ENCODE measurements at places on chromosomes 7 and 10.

DNA sequence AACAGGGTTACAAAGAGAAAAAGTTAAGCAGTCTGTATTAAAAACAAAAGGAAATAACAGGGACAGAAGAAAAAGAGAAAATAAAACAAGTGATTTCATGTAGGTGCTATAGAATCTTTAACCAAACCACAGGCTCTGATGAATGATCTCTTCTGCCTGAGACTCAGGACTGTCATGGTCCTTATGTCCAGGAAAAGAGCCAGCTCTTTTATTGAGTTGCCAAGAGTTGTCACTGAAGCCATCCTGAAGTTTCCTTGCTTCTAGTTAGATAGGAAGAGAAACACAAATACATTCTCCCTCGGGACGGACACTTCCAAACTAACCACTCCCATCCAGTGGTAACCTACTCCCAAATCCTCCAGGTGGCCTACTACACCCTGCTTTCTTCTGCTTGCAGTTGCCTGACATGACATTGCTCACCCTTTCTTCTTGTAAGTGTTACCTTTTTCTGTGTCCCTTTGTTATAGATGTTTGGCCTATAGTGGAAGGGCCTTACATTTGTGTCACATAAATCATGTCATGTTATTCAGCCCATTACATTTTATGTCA, 346.7 kb downstream of the NRG3 start:
- DNase-seq = no peak

DNA sequence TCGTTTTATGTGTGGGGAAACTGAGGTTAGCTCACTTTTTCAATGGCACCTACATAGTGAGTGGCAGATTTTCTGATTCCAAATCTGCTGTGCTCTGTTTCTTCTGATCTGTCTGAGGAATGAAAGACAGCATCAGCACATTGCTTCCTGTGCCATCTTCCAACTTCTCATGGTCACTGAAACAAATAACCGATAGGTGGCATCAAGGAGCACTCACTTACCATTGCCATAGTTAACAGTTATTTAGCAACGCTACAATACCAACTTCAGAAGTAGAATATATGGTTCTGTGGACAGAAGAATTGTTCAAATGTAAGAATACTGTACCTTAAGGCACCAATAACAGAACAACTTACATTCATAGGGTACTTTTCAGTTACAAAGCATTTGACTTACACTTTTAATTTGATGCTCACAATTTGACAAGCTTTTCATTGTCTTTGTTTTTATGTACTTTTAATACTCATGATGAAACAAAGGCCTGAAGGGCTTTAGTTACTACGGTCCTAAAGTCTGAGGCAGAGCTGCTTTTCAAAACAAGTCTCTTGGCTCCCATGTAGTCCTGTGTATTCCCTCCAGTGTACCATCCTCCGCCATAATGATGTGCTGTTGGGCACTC, 228.9 kb upstream of the TCF7L2 start:
- DNase-seq = peak; percentile 68

- no peak for DNase-seq
These were observed 792.1 kb downstream of the GRM8 start for GRCh38 chr7:126460664-126461063.

DNA sequence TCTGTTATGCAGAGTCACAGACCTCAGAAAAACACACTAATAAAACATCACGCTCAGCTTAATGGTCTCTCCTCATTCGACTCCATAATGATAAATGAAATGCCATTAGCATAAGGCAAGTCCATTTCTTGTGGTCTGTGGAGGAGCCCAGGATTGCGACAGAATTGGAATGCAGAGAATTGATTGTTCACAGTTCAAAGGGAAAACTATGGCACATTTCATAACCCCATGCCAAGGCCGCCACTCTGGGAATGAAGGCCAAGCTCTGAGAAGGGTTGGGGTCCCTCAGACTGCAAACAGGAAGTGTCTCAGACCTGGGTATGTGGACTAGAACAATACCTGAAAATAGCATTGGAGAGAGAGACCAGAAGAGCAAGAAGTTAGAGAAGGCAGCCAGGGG, 398.9 kb downstream of the ADRA2A start:
- no peak for DNase-seq

- DNase-seq = peak; percentile 72
These were observed 1.4 kb upstream of the DOCK1 start for GRCh38 chr10:126903656-126904360.

- peak; percentile 35 for DNase-seq
These were observed 51.4 kb downstream of the SH3PXD2A start for GRCh38 chr10:103803941-103804340.

GRCh38 chr10:26725837-26726727, 28.6 kb downstream of the PDSS1 start:
- DNase-seq = peak; percentile 82

DNA sequence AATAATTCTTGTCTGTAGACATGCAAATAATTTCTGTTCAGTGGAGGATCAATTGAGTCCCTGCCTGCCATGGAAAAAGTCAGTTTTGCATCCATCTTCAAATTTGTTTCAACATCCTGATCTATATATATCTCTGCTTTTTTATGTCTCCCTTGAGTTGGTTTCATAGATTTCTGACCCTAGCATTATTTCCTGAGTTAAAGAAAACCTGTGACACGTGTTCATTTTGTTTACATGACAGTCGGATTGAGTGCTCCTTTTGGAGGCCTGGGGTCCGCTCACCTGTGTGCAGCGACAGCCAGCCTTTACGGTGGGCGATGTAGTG, 674 bp downstream of the MRPS24 start:
- no peak for DNase-seq

DNA sequence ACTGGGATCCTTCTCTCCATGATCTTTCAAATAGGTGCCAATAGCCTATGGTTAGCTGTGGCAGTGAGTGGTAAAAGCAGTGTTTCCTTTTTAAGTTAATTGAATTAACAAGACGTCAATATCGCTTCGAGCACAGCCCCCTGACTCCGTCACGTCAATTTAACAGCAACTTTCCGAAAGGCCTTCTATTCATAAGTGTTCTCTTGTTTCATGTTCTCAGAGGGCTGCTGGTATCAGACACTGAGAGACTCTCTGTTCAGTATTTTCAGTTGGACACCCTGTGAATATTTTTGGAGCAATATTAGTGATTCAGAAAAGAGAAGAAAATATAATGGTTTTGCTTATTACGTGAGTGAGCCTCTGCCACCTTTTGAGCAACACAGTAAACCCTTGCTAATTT, 174.2 kb upstream of the INSYN2A start:
- DNase-seq = no peak

DNA sequence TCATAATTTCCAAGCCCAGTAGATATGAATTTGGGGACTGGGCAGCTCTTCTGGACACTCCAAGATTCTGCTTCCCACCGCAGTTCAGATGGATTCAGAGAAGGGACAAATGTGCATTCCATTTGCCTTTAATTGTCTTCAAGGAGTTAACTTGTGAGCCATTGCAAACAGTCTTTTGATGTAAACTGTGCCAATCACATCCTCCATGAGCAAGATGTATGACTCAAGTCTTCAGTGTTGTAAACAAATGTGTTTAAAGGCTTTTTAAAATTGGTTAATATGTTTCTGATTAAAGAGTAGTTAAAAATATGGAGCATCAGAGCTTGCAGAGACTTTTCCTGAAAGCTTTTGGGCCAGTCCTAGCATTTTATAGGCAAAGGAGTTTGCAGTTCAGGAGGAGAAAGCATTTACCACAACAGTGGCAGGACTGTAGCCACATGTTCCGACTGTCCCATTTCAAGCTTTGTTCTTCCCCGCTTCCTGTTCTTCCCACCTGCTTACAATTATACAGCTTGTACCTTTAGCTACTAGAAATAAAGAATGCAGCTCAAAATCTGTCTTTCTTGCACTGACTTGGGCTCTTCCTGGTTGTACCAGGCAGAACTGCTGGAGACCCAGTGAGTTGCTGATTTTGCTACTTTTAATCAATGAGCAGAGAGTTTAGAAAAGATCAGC, 6.2 kb downstream of the SLC18A2 start:
- no peak for DNase-seq

DNA sequence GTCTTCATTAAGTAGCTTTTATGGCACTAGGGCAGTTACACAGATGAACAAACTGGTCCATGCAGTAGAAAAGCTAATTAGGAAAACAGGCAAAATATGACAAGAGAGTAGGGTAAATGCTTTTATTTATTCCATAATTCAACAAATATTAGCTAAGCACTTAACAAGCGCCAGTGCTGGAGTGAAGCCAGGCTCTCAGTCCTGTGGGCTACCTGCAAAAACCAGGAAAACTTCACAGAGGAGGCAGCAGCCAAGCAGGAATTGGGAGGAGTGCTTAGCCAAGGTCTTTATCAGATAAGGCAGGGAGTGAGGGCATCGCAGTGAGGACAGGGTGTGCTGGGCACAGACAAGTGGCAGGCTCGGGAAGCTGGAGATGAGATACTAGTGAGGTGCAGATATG, 4.9 kb upstream of the KAT6B start:
- peak; percentile 20 for DNase-seq

- no peak for DNase-seq
These were observed 338.8 kb upstream of the SEMA3D start for GRCh38 chr7:85525676-85526075.

DNA sequence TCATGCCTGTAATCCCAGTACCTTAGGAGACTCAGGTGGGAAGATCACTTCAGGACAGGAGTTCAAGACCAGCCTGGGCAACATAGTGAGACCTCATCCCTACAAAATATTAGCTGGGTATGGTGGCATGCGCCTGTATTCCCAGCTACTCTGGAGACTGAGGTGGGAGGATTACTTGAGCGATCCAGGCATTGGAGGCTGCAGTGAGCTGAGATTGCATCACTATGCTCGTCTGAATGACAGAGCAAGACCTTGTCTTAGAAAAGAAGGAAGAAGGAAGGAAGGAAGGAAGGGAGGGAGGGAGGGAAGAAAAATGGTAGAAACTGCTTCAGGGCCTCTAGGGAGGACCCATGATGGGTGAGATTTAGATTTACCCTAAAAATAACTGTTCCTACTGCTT, 112.3 kb downstream of the SPDYE5 start:
- DNase-seq = no peak

DNA sequence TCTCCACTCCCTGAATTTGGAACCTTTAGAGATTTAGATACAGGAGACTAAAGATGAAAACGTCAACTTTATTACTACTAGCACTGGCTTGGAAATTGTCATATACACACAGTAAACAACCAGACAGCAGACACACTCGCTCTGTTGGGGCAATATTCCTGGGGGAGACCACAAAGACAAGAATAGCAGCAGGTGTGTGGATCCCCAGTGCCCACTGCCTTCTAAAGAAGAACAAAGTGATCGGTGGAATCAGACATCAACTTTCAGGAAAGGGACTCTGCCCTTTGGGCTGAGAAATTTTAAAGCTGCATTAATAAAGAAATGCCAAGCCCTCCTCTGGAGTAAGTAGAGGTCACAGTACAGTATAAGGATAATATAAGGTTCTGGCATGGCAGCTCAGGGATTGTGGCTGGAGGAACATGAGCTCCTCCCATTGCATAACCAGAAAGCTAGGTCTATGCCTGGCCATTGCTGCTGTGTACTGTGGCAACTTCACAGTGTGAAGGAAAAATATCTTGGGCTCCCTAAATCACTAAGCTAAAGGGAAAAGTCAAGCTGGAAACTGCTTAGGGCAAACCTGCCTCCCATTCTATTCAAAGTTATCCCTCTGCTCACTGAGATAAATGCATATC, 57.1 kb upstream of the ANKRD1 start:
- DNase-seq = no peak

DNA sequence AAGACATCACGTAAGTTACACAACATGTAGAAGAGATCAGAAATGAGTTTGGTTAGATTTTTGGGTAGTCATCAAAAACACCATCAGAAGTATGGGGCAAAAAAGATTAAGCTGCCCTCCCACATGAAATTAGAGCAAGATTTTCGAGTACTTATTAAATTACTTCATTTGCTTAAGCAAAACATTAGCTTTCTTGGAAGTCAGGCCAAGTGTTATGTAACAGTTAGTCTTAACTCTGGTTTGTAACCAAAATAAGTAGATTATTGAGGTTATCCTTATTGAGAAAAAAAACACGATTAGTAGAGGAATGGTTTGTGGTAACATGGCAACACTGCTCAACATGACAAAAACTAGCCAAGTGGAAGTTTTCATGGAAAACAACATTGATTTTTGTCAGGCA, 37.9 kb downstream of the HBP1 start:
- DNase-seq = no peak

DNA sequence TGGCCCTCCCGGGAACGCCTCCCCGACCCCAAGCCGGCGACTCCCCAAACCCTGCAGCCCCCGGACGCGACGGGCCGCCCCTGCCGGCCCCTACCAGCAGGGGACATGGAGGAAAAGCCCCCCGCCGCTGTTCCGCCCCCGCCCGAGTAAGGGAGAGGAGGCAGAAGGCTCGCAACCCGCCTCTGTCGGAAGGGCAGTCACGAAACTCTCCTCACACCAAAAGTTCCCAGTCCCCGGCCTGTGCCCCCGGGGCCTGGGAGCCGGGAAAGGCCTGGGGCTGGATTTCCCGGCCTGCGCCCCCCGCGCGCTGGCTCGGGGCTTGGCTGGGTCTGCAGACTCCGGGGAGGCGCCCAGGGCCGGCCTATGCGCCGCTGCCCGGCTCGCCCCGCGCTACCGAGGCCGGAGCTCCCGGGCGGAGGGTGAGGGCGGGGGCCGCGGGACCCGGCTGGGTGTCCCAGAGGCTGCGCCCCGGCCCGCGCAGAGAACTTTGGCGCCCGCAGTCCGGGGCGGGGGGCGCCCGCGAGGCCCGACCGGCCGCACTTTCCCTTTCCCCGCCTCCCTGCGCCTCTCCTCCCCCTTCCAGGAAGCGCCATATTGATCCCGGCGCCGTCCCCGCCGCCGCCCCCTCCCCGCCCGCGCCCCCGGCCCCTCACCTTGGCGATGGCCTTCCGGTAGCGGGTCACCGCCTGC, 728 bp downstream of the PARD3 start:
- DNase-seq = no peak

- no peak for DNase-seq
These were observed 25.1 kb downstream of the VSTM4 start for GRCh38 chr10:49090189-49090575.

GRCh38 chr10:74824900-74825370, 1.5 kb upstream of the KAT6B start:
- DNase-seq = peak; percentile 67
